ENCODE measurements at places on chromosomes 2 and 18.

DNA sequence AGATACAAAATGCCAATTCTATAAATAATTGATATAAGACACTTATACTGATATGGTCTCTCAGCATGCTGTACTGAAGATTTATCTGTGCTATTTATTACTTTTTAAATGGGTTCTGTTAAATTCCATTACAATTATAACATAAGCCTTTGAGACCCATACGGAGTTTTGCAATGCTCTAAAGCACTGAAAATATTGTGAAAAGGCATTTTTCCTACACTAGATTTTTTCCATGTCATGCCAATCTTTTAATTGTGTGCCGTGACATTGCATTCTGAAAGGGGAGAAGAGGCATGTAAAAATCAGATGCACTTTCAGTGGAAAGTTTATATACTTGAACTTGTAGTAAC, 46.5 kb downstream of the EFEMP1 start:
- no peak for DNase-seq

- DNase-seq = no peak
These were observed 56.2 kb downstream of the GALNT14 start for GRCh38 chr2:31082002-31082401.

DNA sequence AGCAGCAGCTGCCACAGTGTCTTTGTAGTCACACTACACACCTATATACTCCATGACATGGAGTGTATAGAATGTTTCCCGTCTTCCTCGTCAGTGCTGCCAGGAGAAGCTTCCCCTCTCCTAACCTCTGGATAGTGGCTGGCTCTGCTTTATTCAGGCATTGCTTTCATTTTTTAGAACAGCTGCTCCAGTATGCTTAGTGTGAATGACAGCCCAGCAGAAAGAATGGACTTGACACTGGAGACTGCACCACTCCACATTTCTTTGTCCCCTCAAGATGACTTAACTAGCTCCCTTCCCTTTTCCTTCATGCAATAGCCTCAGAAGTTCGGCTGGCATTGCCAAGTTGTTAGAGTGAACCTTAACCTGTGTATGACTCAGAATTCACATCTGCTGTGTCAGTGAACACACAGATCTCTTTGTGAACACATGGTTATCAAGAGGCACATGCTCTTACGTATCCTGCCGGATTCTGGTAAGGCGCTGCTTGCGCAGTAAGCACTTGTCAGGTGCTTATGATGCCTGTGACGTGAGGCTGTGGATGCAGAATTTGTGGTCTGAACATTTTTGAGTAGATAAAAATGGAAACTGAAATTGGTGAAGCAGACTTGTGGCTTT, 73.9 kb downstream of the NEDD4L start:
- peak; percentile 16 for DNase-seq

DNA sequence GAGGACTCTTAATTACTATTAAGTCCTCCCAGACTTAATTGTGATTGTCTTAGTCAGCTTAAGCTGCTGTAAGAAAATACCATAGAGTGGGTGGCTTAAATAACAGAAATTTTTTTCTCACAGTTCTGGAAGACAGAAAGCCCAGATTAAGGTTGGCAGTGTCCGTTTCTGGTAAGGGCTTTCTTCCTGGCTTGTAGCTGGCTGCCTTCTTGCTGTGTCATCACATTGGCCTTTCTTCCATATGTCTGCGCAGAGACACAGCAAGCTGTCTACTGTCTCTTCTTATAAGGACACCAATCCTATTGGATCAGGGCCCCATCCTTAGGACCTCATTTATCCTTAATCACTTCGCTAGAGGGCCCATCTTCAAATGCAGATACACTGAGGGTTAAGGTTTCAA, 38.5 kb downstream of the ASXL3 start:
- no peak for DNase-seq

DNA sequence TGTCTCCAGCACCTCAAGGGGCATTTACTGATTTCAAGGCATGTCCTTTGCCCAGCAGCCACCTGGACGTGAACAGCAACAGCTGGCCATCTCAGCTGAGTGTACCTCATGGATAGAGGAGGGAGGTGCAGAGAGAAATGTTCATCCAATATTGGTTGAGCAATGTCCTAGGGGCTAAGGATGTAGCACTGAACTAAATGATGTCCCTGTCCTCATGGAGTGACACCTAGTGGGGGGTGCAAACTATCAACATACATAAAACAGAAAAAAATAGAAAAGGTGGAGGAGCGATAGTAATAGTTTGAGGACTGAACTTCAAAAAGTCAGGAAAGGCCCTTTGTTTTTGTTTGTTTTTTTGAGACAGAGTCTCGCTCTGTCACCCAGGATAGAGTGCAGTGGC, 4.8 kb upstream of the UGGT1 start:
- DNase-seq = no peak

Measured in GDM1 (cell line).